ENCODE measurements at places on chromosomes 7 and 10.
A peak's percentile ranks its signal among the peaks of the same experiment; 100 is the strongest.

DNA sequence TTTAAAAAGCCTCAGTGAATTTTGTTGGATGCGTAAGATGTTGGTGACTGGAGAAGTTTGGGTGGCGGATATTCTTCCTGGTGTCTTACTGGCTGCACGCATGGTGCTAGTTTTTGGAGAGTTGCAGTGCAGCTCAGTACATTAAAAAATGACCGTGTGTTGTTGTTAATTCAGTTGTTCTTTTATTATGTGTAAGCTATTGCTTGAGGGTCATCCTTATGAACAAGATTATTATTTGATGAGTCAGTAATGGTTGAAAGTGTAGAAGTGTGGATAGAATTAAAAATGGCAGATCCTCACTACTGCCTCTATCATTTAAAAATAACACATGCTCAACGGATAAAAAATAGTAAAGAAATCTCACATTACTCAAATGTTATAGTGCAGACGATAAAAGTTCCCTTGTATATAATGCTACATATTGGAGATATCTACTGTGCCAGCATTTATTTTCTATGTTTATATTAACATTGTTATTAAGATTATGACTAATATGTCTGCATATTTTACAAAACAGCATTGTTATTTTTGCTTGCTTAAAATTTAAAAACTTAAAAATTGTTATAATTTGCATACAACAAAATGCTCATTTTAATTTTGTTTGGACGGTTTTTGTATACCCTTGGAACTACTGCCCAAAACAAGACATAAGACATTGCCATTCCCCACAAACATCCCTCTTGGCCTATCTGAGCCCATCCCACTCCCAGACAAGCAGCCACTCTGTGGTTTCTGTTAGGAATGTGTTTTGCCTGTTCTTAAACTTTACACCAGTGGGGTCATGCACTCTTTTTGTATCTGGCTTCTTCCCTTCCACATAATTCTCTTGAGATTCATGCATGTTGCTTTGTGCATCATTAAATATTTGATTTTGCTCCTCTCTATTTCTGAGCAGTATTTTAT lies 142.0 kb downstream of the DOCK1 start:
- no peak for DNase-seq

- DNase-seq: no peak
Observed at GRCh38 chr7:43590862-43591557, 8.1 kb downstream of the STK17A start.

GRCh38 chr7:121871188-121871587 lies 1.8 kb upstream of the PTPRZ1 start:
- no peak for DNase-seq

DNA sequence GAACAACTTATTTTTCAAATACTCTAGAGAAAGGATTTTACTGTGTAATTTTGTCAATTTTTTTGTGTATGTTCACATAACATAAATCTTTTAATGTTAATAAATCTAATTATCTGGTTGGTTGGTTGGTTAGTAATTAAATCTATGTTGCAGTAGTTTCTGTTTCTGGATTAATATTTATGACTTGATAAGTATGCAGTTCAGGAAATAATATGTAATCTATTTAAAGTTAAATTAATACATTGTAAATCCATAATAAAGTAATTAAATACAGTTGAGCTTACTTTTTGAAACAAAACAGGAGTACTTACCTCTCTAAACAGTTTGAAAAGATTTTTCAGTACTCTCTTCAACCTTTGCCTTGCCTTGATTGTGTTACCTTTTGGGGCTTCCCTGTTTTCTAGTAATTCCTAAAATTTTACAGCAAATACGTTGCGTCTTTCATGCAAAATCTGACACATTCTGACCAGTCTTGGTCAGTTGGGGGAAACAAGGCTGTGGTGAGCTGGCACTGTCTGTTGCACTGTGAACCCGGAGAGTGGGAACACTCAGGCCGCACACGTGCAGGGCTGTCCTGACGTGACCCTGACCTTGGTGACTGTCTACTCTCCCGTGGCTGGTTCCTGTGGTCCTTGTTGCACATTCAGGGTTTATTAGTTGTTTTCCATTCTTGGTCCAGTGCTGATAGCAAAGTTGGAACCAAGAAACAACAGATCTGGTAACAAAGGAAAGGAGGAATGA lies 45.6 kb upstream of the FGL2 start:
- no peak for DNase-seq

- no peak for DNase-seq
Observed at GRCh38 chr7:28671526-28671925, 259.2 kb downstream of the CREB5 start.

GRCh38 chr10:33461295-33461640 lies 126.8 kb upstream of the NRP1 start:
- no peak for DNase-seq

DNA sequence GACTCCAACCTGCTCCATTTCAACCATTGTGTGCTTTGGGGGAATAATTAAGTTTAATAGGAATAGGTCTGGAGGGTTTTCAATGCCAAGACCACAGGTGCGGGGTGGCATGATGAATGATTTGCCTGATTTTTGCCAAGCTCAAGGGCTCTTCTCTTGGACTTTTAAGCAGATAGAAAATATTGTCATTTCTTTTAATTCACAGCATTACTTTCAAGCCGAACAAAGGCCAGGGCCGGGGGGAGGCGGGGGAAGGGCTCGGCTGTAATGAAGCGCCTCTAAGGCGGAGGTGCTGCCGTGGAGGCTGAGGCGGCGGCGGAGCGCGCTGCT lies 6.5 kb downstream of the PTF1A start:
- DNase-seq: no peak

DNA sequence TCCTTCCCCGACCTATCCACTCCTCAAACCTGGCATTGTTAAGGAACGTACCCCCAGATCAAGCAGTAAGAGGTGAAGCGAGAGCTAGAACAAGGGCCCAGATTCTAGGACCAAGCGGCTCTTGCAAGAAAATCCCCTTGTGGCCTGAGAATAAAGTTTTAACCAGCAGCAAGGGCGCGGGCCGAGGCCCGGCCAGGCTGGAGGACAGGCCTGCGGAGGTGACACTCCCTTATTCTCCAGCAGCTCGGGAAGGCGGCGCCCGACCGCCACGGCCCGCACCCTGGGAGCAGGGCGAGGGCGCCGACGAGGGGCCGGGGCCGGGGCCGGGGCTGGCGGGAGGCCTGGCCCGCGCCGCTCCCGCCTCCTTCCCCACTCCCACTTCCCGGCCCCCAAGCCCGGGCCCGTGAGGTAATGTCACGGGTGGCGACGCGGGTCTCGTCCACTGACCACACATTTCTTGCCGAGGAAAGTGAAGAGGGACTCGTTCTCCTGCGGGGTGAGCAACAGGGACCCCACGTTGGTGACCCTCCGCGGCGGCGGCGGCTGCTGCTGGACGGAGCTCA lies 551 bp downstream of the WASL start:
- DNase-seq: peak; percentile 46

DNA sequence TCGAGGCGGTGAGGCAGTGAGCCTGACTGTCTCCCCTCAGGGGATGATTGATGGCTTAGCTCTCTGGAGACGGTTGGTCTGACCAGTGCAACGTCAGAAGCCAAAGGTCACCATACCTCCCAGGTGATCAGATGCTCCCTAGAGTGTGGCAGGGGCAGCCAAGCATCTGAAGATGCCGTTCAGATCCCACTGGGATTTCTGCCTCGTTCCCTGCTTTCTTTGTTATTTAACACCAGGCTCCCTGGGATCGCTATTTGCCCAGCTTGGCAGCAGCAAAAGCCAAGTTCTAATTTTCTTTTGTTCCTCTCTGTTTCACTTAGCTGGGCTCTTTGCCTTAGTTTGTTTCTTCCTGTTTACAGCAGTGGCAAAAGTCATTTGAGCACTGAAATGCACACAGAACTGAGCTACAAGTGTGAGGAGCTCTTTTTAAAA lies 53.5 kb upstream of the SVIL start:
- DNase-seq: no peak

GRCh38 chr10:100334762-100335161 lies 4.7 kb upstream of the PKD2L1 start:
- no peak for DNase-seq

- no peak for DNase-seq
Observed at GRCh38 chr10:102827597-102827975, 9.6 kb downstream of the CYP17A1 start.
